ENCODE measurements at places on chromosomes 12 and 14.

- no peak for DNase-seq
Measured at GRCh38 chr12:114847441-114848035, 163.6 kb upstream of the TBX3 start.

DNA sequence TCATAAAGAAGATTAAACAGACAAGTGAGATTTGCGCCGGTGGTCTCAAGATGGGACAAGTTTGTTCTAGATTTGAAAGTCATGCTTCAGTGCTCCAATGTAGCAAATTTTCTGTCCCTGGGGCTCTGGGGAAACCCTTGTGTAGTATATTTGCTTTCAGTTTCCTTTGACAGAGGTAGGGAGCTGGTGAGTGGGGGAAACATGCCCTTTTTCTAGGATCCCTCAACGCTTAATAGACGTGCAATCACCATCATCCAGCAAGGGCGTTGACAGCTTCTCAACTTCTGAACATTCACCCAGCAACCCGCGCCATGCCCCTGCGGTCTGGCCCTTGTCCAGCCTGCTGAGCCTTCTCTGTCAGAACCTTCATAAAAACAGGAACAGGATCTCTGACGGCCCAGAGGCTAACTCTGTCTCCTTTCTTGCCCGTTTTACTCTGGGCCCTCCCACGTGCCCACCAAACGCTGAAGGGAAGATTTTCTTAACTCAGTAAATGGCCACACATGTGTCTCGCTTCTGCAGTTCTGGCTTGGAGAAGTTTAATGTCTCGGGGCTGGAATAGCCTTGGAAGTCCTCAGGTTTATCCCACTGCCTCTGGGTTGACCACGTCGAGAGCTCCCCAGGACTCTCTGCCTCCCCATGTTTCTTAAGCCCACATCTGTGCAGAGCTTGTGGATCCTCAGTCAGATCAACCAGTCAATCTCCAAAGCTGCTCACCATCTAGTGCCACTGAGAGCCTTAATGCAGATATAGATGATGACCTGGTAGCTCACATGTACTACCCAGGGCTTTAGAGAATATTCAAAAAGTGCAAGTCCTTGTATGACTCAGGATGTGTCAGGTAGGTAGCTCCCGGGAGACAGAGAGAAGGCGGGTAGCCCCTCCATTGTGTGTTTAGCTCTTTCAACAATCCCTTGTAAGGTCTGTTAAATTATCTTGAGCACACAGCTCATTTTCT is 58.1 kb upstream of the CCND2 start:
- DNase-seq = peak; percentile 27

DNA sequence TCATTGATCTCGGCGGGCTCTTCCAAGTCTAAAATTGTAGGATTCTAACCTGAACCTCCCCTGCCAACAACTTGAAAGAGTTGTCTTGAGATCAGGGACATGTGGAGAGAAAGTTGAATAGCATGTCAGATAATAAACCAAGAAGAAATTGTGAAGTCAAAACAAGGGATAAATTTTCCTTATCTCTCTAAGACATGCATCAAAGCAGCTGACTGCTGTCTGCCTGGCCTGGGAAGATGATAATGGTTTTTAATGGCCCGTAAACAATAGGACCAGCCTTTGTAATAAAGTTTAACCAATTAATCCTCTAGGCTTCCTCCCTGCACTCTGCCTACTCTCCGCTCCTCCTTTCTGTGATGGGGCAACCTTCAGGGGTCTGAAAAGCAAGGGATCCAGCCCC is 67.9 kb downstream of the DPF3 start:
- no peak for DNase-seq

- no peak for DNase-seq
Measured at GRCh38 chr14:73736842-73737241, 22.7 kb upstream of the PNMA1 start.

- DNase-seq = no peak
Measured at GRCh38 chr12:112514926-112515642, 96.3 kb downstream of the PTPN11 start.

- DNase-seq = no peak
Measured at GRCh38 chr12:8828257-8829124, 6.1 kb downstream of the A2ML1 start.

DNA sequence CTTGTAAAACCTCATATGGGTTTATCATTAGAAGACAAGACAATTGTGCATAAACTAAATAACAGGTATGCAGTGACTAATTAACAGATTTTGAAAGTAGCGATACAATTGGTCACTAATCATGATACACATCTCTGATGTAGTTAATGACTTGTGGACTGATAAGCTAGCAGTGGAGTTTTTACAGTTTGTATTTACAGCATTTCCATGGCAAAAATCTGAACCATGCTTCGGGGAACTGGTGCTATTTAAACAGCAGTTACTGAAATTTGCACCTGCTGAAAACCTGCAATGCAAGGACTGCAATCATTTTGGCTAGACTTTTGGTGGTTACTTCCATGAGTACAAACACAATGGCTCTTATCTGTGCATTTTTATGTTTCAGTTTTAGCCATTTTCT is 471.2 kb downstream of the RERGL start:
- DNase-seq = no peak

GRCh38 chr12:49243631-49244030 is 21.3 kb upstream of the TUBA1C start:
- DNase-seq = no peak

GRCh38 chr12:47686645-47687240 is 19.1 kb downstream of the RPAP3 start:
- peak; percentile 43 for DNase-seq

DNA sequence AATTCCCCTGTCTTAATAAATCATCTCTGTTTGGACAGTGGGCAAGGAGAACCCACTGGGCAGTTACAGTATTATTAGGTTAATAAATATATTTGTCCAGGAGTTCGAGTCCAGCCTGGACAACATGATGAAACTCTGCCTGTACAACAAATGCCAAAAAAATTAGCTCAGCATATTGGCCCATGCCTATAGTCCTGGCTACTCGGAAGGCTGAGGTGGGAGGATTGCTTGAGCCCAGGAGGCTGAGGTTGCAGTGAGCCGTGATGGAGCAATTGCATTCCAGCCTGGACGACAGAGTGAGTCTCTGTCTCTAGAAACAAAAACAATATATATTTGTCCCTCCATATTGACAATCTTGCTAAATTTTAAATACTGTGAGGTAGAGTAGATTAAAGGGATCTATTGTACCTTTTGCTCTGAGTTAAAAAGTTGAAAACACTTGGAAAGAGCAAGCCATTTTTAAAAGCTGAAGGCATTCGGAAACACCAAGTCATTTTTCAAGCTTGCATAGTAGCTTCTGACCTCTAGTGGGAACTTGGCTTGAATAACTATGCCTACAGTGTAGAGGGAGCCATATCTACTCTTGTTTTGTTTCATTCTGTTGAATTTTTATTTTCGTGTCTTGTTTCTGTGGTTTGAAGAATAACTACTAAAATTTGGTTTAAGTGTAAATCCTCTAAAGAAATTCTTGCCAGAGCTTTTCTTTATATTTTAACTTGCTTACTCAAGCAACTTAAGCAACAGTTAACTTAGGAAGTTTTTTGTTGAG is 14.6 kb upstream of the EEA1 start:
- DNase-seq = no peak

DNA sequence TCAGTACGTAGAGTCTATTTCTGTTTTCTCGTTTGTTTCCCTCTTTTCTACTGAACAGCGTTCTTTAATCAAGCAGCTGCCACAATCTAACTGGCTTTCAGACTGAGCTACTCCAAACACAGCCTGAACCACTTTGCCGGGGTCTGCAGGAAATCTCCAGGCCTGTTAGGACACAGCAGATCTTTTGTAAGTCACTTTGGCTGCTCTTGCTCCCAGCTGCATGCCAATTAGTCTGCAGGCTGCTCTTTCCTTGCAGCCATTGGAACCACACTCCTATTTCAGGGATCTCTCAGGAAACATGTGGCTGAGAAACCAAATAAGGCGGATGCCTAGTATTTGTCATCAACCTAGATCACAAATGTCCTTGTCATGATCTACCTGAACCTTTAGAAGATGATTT is 73.6 kb downstream of the TMTC1 start:
- DNase-seq = no peak

GRCh38 chr12:537772-538171 is 78.0 kb downstream of the B4GALNT3 start:
- no peak for DNase-seq

GRCh38 chr12:24854908-24855307 is 94.0 kb downstream of the BCAT1 start:
- DNase-seq = no peak

DNA sequence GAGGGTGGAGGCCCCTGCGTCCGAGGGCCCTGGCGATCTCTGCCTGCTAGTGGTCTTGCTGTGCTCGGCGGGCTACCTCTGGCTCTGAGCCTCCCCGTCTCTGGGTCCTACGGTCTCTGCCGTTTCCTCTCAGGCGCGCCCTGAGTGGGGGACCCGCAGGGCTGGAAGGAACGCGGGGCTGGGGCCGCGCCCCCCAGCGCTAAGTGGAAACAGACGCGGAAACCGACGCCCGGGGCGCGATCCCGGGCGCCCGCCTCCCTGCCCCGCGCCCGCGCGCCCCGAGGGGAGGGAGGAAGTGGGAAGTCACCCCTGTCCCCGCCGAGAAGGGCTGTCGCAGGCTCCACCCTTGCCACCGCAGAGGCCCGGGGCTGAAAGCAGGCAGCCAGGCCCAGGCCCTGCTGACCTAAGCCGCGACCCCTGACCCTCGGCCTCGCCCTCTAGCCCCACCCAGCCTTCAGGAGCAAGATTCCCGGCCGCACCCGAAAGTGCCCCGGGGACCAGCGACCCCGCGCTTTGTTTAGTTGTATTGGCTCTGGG is 831 bp downstream of the CRIP1 start:
- DNase-seq = peak; percentile 57

GRCh38 chr12:47980197-47980596 is 16.8 kb downstream of the TMEM106C start:
- DNase-seq = no peak

- DNase-seq = peak; percentile 66
Measured at GRCh38 chr14:91396959-91397815, 20.4 kb downstream of the CCDC88C start.

- no peak for DNase-seq
Measured at GRCh38 chr12:27213830-27214787, 30.0 kb upstream of the STK38L start.
